RCC 7860 (cell line): ENCODE measurements at places on chromosomes 12 and 14.

DNA sequence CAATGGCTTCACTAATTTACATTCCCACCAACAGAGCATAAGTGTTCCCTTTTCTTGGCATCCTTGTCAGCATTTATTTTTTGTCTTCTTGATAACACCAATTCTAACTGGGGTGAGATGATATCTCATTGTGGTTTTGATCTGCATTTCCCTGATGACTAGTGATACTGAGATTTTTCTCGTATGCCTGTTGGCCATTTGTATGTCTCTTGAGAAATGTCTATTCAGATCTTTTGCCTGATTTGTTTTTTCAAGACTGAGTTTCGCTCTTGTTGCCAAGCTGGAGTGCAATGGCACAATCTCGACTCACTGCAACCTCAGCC, 4.7 kb upstream of the PLD4 start:
- DNase-seq = no peak

DNA sequence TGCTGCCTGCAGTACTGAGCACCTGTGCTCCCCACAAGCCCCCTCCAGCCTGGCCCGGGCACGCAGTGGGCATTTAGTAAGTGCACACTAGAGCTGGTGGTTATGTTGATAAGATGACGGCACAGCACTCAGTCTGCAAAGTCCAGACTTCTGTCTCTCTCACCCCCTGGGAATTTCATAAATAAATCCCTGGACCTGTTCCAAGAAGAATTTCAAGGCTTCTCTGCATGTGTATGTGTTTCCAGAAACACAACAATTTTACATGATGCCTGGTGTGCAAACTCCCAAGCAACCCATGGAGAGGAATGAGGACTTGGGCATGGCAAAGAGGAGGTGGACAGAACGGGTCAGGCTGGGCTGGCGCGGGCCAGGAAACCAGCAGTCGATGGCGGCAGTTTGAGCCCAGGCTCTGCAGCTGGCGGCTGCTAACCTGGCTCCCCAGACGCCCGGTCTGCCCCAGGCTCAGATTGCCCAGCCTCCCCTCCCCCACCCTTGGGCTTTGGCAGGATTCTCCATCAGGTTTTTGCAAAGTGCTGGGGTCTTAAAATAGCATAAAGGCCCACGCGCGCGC, 10.4 kb upstream of the ACVR1B start:
- DNase-seq = no peak

DNA sequence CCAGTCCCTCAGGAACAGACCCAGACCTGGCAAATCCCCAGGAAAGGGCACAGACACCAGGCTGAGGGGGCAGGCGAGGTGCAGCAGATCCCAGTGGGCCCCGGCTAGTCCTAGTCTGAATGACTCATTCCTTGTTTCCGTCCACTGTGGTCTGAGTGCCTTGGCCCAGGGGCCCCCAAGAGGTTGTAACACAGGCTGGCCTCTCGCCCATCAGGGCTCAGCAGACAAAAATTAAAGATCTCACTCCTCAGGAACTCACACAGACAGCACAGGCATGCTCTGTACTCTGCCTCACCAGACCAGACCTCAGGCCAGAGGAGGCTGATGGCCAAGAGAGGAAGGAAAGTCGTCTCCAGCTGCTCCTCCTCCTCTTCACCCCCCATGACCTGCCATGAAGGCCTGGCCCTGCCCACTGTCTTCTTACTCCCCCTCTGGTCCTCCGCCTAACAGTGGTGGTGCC, 7.7 kb upstream of the LTBP2 start:
- DNase-seq = peak; percentile 99

DNA sequence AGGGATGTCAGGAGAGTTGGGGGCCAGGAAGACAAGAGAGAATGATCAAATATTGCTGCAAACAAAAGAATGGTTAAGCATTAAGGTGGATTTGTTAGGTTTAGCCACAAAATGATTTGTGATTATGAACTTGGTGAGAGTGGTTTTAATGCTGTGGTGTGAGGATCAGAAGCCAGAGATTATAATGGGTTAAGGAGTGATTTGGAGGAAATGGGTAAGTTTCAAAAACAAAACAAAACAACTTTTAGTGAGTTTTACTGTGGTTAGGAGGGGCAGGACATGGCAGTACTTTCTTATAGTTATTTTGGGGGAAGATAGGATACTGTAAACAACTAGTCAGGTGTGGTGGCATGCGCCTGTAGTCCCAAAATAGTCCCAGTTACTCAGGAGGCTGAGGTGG, 24.0 kb downstream of the DIP2B start:
- DNase-seq = no peak

GRCh38 chr12:104281636-104282035, 21.9 kb upstream of the EID3 start:
- peak; percentile 75 for DNase-seq

DNA sequence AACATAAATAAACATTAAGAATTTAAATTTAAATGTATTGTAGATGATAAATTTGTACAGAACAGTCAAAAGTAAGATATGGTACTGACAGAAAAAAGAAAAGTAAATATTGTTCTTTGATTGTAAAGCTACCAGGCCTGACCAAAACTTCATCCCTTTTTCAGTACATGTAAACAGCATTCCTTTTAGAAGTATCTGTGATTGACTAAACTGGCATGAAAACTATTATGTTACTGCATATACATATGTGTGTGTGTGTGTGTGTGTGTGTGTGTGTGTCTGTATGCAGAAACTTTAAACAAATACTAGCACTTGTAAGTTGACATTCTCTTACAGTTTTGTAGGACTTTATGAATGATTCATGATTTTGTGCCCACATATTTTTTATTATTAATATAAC, 270.9 kb downstream of the C12orf50 start:
- DNase-seq = no peak

GRCh38 chr12:8566525-8566924, 25.8 kb upstream of the CLEC4E start:
- DNase-seq = no peak

DNA sequence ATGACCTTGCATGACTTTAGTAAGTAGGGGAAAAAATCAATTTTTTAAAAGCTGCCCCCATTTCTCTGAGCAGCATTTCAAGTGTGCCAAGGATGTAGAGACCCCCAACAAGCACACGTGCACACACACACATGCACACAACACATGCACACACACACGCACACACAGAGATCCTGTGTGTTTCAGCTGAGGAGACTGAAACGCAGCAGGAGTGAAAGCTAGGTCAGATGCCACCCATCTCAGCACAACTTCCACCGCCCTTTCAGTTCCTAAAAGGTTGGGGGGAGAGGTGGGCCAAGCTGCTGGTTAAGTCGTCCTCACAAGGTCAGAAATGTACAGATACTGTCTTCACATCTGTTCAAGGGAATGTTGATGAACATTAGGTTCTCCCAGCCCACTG, 13.9 kb downstream of the MYL2 start:
- DNase-seq = no peak

GRCh38 chr12:109561711-109562030, 11.6 kb downstream of the MMAB start:
- no peak for DNase-seq

GRCh38 chr12:1281683-1282366, 290.8 kb downstream of the ERC1 start:
- no peak for DNase-seq

GRCh38 chr14:66824251-66824650, 316.3 kb downstream of the GPHN start:
- no peak for DNase-seq

GRCh38 chr14:100813291-100813690, 12.6 kb upstream of the MEG3 start:
- DNase-seq = no peak

- DNase-seq = no peak
These were observed 74.6 kb downstream of the RERG start for GRCh38 chr12:15146585-15146984.

DNA sequence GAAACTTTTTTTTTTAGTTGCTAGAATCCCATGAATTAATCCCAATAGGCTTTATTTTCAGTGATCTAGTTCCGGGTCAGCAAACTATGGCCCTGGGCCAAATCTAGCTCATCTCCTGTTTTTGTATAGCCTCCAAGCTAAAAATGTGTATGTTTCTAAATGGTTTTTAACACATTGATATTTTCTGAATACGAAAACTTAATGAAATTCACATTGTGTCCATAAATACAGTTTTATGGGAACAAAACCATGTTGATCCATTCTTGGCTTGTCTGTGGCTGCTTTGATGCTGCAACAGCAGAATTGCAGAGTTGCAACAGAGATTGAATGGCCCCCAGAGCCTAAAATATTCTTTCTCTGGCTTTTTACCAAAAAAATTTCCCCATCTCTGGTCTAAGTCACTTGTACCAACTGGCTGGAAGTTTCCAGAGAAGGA, 47.5 kb downstream of the ZNF664 start:
- DNase-seq = no peak

DNA sequence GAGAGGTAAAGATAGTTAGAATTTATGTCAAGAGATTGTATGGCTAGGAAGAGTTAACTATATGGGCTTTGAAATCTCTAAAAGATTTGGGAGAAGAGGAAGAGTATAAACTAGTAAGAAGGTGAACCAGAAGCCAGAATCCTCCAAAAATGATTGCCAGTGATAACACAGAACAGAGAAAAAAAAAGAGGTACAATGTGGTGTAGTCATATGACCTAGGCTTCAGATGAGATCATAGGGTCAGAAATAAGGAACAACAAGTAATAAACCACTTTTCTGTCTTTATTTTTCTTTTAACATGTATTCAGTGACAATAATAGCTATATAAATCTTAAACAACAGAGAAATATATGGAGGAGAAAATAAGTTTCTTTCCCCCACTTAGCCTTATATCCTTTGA, 2.0 kb upstream of the NECAP1 start:
- DNase-seq = no peak

DNA sequence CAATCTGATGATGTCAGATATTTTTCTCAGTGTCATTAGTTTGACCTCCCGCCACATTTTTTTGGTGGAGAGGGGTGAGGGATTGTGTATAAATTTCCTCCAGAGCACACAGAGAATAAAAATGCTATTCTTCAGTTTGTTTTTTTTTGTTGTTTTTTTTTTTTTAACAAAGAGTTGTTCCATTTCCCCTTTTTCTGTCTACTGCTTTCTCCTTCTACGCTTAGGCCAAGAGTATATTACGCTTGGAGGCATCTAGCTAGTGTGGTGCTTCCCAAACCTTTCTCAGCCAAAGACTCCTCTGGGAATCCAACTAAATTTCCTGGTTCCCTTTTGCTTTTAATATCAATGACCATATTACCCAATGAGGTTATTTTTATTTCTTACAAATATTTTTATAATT, 465.6 kb downstream of the ZFP36L1 start:
- DNase-seq = no peak

- peak; percentile 46 for DNase-seq
These were observed 34.5 kb downstream of the PRKCH start for GRCh38 chr14:61355892-61356325.

GRCh38 chr12:43009846-43010240, 420.3 kb upstream of the PRICKLE1 start:
- DNase-seq = no peak

DNA sequence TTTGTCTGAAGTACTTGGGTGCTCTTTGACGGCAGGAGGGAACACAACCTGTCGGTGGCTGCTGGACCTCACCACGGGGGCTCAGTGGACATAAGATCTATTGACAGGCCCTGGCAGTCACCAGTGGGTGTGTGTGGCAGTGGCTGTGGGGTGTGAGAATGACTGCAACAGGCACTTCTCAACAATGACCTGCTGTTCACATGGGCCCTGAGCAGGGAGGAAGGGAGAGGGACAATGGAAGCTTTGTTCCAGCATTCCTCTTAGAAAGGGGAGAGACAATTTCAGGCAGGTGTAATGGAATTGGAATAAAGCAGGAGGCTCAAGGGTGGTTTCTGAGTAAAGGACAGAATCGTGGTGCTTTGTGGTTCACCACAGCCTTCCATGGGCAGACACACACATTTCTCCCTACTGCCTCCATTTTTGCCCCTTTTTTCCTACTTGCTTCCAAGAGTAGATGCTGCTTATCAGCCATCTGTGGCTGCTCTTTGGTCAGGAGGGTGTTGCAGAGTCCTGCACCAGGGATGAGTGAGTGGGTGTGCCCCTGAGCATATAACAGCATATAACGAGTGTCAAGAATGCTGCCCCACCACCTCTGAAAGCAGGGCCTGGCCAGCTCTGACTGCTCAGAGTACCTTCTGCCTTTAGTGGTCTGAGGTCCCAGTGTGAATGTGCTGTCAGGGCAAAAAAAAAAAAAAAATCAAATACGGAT, 267.7 kb downstream of the RASSF9 start:
- no peak for DNase-seq

GRCh38 chr12:50103767-50104321, at the start of gene GPD1:
TSS of gene GPD1 (plus strand) at chr12:50104008. CDS start at chr12:50104051, 43 bp downstream.
- no peak for DNase-seq

DNA sequence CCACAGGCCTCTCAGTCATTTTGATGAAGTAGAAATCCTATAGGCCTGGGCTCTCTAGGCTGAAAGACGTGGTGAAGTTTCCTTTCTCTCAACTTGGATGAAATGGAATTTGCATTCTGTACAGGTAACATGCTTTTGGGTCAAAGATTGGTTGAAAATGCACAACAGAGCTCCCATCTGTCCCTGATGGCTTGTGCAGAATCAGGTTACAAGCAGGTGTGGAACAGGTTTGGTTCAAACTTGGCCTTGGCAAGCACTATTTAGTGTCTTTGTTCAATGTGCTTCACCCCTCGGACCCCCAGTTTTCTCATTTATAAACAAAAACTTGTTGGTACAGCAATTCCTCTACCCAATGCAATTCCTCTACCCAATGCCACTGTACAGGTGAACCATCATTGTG, 1493.0 kb downstream of the AACS start:
- no peak for DNase-seq

- DNase-seq = no peak
These were observed 7.4 kb downstream of the RAN start for GRCh38 chr12:130879212-130879686.

DNA sequence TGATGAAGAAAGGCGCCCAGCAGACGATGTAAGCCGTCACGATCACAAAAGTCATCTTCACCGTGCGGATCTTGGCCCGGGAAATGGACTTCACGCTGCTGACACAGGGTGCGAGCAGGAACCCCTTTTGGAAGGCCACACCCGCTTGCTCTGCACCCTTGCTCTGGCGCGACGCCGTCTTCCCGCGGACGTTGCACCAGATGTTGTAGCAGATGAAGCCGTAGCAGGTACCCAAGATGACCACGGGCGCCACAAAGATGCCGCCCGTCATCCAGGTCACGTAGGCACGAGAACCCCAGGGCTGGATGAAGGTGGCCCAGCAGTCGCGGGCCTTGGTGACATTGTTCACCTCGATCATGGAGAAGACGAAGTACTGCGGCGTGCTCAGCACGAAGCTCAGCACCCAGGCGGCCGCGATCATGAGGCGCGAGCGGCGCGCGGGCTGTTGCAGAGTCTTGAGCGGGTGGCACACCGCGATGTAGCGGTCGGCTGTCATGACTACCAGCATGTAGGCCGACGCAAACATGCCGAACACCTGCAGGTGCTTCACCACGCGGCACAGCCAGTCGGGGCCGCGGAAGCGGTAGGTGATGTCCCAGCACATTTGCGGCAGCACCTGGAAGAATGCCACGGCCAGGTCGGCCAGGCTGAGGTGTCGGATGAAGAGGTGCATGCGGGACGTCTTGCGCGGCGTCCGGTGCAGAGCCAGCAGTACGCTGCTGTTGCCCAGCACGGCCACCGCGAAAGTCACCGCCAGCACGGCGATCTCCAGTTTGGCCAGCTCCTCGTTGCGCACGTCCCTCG, 890 bp downstream of the AVPR1A start:
- DNase-seq = no peak
